Stimulated activated CD8-positive, alpha-beta memory T cell treated with anti-CD3 and anti-CD28 coated beads, Interleukin-7, amount 100 ng/mL, for 1 hour (primary cell): ENCODE measurements at places on chromosomes 6 and 20.

- no peak for DNase-seq
Observed at GRCh38 chr6:52546678-52547077, 30.2 kb downstream of the TRAM2 start.

- no peak for DNase-seq
Observed at GRCh38 chr20:652615-653109, 338 bp downstream of the SRXN1 start.

DNA sequence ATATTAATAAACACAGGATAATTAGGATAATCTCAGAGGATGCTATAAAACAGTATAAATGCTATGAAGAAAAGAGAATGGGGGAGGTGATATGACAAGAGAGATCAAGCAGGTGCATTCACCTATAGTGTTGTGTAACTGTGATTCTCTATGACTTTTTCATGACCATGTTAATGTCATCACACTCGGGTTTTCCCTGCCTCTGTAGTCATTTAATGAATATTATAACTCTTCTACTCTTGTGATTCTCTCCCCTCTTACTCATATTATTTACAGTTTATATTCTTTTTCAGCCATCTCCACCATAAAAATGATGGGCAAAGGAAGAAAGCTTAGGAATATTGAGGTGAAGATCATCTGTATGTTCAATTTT is 106.9 kb upstream of the SGK1 start:
- DNase-seq, result no peak

- DNase-seq, result no peak
Observed at GRCh38 chr6:139927742-139928305, 553.4 kb upstream of the CITED2 start.

DNA sequence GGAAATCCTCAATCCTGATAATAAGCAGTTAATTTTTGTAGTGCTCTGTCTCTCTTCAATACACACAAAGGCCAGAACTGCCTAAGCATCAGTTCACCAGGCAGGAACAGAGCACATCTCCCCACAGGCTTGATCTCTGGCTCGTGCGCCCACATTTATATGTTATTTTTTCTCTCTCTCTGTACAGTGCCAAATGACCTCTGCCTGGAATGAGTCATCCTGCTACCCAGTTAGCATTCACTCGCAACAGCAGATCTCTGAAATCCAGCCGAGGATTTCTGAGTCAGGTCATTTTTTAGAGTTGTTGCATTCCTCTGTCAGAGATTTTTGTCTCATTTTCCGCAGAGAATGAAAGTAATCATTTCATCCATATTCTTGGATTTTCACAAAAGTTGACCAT is 107.1 kb downstream of the COL12A1 start:
- no peak for DNase-seq

GRCh38 chr6:146887447-146888077 is 288.8 kb downstream of the ADGB start:
- no peak for DNase-seq

- no peak for DNase-seq
Observed at GRCh38 chr20:35476288-35476687, 20.9 kb downstream of the CEP250 start.

GRCh38 chr6:160036790-160037206 is 67.9 kb downstream of the IGF2R start:
- no peak for DNase-seq

- no peak for DNase-seq
Observed at GRCh38 chr6:134517868-134518267, 200.0 kb upstream of the SGK1 start.

GRCh38 chr6:163743796-163744195 is 329.3 kb downstream of the QKI start:
- no peak for DNase-seq

- no peak for DNase-seq
Observed at GRCh38 chr6:144152334-144152900, 2.1 kb downstream of the STX11 start.

DNA sequence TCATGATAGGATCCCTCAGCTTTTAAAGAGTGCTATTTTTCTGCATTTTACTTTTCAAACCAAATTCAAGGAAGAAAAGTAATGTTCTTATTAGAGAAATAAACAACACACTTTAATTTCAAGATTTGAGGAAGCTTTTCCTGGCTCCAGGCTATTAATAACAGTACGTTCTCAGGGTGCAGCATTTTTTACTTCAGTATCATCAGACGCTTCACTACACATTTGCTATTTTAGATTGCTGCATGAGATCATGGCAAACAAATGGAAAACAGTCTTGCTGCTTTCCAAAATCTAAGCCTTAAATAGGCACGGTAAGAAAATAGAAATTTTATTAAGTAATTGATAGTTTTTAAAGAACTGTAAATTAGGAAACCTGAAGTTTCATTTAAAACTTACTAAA is 253.6 kb upstream of the EXOC2 start:
- no peak for DNase-seq

GRCh38 chr20:18738055-18738454 is 75.5 kb upstream of the SCP2D1 start:
- DNase-seq, result no peak

DNA sequence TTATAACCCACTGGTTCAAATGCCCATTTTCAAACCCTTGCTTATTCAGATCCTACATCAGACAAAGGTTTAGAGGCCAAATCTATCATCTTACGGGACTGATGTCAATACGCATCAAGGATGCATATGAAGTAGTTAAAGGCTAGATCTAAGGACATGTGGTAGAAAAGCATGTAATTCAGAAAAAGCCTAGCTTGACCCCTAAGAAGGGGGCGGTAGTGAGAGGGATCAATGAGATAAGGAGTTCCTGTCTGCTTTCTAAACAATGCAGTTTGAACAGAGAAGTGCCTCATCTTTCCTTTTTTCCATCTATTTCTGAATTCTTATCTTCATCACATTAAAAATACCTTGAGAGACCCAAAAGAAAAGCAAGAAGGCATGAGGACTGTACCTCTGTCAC is 237.7 kb downstream of the ARHGAP18 start:
- no peak for DNase-seq

- DNase-seq, result no peak
Observed at GRCh38 chr20:49584418-49585382, 16.8 kb upstream of the PTGIS start.
